ENCODE measurements at places on chromosomes 12 and 14. TPM values are rescaled to one million over a fixed set of nuclear protein-coding genes. Genes with fewer than 3 reads are reported as not detected.

Gene ADAMTS20
- not detected for total RNA-seq

Gene SEL1L
- 61.1 TPM for total RNA-seq

Gene FOXG1
- total RNA-seq = not detected

Gene RIPK3
- 22.7 TPM for total RNA-seq

DNA sequence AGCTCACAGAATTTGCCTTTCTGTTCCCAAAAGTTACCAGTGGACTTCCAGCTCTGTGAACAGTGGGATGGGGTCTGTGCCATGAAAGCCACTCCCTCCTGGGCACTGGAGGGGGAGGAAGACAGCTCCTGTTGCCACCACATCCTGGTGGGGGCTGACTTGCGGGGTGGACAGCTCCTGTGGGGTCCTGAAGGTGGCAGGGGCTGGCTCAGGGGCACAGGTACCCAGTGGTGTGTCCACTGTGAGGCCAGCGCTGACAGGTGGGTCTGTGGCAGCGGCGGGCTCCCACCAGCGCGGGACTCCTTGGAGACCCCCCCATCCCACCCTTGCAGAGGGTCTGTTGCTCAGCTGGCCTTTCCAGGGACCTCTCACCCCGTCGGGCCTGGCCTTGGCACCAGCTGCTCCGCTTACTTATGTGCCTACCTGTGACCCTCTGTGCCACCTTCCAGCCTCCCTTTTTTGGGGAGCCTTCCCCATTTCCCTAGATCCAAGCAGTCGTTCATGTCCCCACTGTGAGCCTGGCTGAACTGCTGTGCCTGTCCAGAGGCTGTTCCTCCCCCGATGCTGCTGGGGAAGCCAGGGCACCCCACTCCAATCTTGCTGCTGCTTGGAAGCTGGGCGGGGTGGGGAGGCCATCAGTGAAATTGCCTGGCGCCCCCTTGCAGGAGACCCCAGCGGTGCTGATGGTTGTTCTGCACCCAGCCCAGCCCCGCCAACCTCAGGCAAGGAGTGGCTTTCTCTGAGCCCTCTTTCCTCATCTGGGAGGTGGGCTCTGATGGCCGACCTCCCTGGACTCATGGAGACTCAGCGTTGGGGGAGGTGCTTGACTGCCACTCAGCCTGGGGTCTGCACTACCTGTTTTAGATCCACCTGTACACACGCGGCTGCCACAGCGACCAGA lies 2.2 kb downstream of the TEDC1 start:
- H3K36me3 ChIP-seq = peaks cover 2% of the 10 kb centered on the region
- H3K4me3 ChIP-seq = peak overlapping the region; percentile 68
- no peak for DNase-seq
- peak overlapping the region; percentile 39 for H3K27ac ChIP-seq
- H3K4me1 ChIP-seq = peaks cover 21% of the 10 kb centered on the region

DNA sequence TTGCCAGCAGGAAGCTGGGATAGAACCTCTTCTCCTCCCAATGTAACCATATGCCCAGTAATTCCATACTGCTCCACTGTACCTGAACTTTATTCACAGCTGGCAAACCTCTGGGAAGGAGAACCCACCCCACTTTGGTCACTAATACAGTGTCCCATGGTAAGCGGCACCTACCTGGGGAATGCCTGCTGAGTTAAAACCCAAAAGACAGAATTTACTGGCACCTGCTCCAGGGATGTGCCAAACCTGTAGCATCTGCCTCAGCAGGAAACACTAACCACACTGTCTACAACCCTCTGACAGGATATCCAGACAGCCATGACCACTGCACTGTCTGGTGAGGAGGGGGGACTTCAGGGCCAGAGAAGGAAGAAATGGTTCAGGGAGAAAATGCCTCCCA lies 26.6 kb downstream of the DDX24 start:
- H3K27me3 ChIP-seq = no peaks in the 10 kb centered on the region
- H3K36me3 ChIP-seq = peaks cover 16% of the 10 kb centered on the region
- H3K4me3 ChIP-seq = peak overlapping the region; percentile 78
- no peak for DNase-seq
- H3K27ac ChIP-seq = peak overlapping the region; percentile 67
- H3K4me1 ChIP-seq = peaks cover 37% of the 10 kb centered on the region

DNA sequence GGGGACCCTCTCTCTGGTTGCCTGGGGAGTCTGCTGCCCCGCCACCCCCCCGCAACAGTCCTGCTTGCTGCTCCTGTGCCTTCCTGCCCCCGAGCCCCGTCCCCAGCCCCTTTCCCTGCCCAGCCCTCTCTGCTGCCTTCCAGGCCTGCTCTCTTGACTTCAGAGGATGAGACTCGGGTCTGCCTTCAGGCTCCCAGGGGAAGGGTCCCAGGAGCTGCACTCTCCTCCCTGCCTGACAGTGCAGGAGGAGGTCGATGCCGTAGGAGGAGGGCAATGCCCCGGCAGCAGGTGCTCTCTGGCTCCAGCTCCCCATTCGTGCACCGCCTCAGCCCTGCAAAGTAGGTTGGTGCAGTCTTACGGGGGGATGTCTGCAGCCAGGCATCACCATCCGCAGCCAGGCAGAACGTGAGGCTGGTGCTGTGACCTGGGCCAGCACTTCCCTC lies 185.1 kb upstream of the C14orf180 start:
- H3K36me3 ChIP-seq = peaks cover 2% of the 10 kb centered on the region
- no peaks in the 10 kb centered on the region for H3K27me3 ChIP-seq
- no peak for DNase-seq
- H3K4me1 ChIP-seq = peaks cover 44% of the 10 kb centered on the region

DNA sequence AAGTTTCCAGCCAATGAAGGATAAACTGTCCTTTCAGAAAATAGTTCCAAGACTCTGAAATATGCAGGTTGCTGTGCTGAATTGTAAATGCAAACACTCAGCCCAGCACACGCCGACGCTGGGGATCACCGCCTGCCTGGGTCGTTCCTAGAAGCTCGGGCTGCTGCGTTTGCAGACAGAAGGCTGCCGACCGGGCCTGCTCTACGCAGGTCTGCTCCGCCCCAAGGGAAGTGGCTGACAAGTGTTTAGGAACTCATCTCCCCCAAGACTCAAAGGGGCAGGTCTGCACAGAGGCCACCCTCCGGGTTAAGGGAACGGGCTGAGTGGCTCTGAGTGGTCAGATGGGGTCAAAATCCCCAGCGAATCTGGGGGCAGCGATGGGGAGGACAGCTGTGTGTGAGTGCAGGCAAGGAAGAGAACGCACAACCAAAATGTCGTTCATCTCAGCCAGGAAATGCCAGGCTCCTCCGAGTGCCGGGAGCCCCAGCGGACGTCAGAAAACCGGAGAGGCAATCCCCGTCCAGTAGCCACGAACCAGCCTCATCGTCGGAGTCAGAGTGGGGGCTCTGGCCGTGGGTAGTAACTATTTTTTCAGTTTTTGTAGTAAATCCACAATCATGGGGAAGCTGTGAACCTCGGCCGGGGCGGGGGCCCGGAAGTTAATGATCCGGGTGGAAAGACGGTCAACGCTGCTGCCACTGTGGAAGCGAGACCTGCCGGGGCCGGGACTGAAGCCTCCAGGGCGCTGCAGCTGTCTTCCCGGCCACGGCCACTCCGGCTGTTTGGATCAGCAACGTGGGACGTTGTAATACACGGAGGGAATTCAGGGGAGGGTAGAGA lies 6.0 kb downstream of the GALNT9 start:
- H3K36me3 ChIP-seq = peaks cover 2% of the 10 kb centered on the region
- peak overlapping the region; percentile 21 for H3K4me3 ChIP-seq

GRCh38 chr12:31605531-31605930 lies 14.6 kb upstream of the DENND5B start:
- no peaks in the 10 kb centered on the region for H3K36me3 ChIP-seq

- no peak for DNase-seq
- peaks cover 2% of the 10 kb centered on the region for H3K36me3 ChIP-seq
- peaks cover 60% of the 10 kb centered on the region for H3K27me3 ChIP-seq
- no peak overlapping the region for H3K27ac ChIP-seq
Measured at GRCh38 chr14:54168489-54168888, 211.9 kb upstream of the BMP4 start.

- no peak overlapping the region for H3K4me3 ChIP-seq
- H3K36me3 ChIP-seq = no peaks in the 10 kb centered on the region
- peak overlapping the region; percentile 57 for H3K27ac ChIP-seq
- H3K4me1 ChIP-seq = peaks cover 11% of the 10 kb centered on the region
- DNase-seq = no peak
- no peaks in the 10 kb centered on the region for H3K27me3 ChIP-seq
Measured at GRCh38 chr12:94145191-94145983, 3.0 kb upstream of the PLXNC1 start.

DNA sequence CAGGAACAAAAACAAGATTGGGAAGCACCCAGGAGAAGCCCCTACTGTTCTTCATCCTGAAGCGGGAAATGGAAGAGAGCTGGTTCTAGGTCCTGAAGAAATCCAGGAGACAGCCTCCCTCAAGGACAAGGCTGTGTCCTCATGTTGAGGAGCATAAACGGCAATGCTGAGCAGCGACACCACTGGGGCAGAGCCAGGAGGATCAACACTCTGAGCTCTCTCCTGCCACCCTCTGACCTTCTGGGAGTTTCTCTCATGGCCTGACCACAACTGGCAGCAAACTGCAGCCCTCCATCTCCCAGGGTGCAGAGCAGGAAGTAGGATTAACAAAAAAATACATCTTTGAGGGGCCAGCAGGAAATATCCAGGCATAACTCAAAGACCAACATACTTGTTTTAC lies 1292.2 kb upstream of the TMEM132C start:
- no peaks in the 10 kb centered on the region for H3K36me3 ChIP-seq
- peaks cover 10% of the 10 kb centered on the region for H3K27me3 ChIP-seq
- no peak overlapping the region for H3K4me3 ChIP-seq
- no peak for DNase-seq

GRCh38 chr14:74457565-74457895 lies 31.5 kb upstream of the SYNDIG1L start:
- peaks cover 45% of the 10 kb centered on the region for H3K27me3 ChIP-seq
- H3K27ac ChIP-seq = no peak overlapping the region
- DNase-seq = no peak
- peaks cover 4% of the 10 kb centered on the region for H3K36me3 ChIP-seq

GRCh38 chr12:131830335-131830913 lies 2.2 kb downstream of the MMP17 start:
- H3K27ac ChIP-seq = no peak overlapping the region
- H3K4me3 ChIP-seq = peak overlapping the region; percentile 81
- no peak for DNase-seq
- H3K27me3 ChIP-seq = peaks cover 35% of the 10 kb centered on the region
- H3K36me3 ChIP-seq = no peaks in the 10 kb centered on the region

- H3K4me1 ChIP-seq = no peaks in the 10 kb centered on the region
- no peak overlapping the region for H3K27ac ChIP-seq
- H3K36me3 ChIP-seq = peaks cover 3% of the 10 kb centered on the region
Measured at GRCh38 chr12:111733340-111733915, 33.3 kb upstream of the ALDH2 start.

- H3K27me3 ChIP-seq = peaks cover 26% of the 10 kb centered on the region
- no peak overlapping the region for H3K27ac ChIP-seq
- H3K4me3 ChIP-seq = no peak overlapping the region
- no peaks in the 10 kb centered on the region for H3K4me1 ChIP-seq
- DNase-seq = no peak
Measured at GRCh38 chr14:51353901-51354300, 113.9 kb downstream of the TMX1 start.

DNA sequence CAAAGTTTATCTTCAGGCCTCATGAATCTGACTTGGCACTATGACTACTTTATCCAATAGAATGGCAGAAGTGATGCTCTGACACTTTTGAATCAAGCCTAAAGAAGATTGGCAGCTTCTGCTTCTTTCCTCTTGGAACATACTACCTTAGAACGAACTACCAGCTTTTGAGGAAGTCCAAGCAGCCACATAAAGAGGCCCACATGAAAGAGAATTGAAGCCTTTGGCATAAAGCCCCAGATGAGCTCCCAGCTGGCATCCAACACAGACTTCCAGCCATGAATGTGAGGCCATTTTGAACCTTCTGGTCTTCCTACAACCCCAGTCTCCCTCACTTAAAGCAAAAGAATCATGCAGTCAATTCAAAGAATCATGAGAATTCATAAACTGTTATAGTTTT lies 65.8 kb downstream of the EEA1 start:
- peaks cover 5% of the 10 kb centered on the region for H3K36me3 ChIP-seq
- no peaks in the 10 kb centered on the region for H3K27me3 ChIP-seq
- H3K4me3 ChIP-seq = no peak overlapping the region
- DNase-seq = no peak
- no peak overlapping the region for H3K27ac ChIP-seq
- H3K4me1 ChIP-seq = peaks cover 8% of the 10 kb centered on the region

DNA sequence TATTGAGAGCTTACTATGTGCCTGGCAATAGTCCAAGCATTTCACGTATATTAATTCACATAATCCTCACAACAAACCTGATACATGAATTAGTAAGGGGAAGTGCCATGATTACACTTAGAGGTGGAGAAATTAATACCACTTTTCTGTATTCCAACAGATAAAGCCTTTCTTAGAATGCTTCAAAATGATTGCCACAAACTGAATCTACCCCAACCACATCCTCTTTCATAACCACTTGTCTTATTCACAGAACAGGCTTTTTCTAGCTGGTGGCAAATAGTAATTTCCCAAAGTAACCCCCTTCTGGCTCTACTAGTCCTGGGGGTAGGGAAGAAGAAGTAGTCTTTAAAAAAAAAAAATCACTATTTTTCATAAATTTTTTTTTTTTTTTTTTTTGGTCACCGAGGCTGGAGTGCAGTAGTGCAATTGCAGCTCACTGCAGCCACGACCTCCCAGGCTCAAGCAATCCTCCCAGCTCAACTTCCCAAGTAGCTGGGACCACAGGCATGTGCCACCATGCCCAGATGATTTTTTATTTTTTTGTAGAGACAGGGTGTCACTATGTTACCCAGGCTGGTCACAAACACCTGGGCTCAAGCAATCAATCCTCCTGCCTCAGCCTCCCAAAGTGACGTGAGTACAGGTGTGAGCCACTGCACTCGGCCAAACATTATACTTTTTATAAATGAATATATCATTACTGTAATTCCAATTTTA lies 59.0 kb upstream of the ARID2 start:
- no peak overlapping the region for H3K27ac ChIP-seq
- no peaks in the 10 kb centered on the region for H3K27me3 ChIP-seq
- H3K4me3 ChIP-seq = peak overlapping the region; percentile 47
- DNase-seq = no peak

- H3K4me1 ChIP-seq = no peaks in the 10 kb centered on the region
- no peak for DNase-seq
- no peak overlapping the region for H3K4me3 ChIP-seq
Measured at GRCh38 chr14:95068521-95068920, 88.8 kb downstream of the DICER1 start.

DNA sequence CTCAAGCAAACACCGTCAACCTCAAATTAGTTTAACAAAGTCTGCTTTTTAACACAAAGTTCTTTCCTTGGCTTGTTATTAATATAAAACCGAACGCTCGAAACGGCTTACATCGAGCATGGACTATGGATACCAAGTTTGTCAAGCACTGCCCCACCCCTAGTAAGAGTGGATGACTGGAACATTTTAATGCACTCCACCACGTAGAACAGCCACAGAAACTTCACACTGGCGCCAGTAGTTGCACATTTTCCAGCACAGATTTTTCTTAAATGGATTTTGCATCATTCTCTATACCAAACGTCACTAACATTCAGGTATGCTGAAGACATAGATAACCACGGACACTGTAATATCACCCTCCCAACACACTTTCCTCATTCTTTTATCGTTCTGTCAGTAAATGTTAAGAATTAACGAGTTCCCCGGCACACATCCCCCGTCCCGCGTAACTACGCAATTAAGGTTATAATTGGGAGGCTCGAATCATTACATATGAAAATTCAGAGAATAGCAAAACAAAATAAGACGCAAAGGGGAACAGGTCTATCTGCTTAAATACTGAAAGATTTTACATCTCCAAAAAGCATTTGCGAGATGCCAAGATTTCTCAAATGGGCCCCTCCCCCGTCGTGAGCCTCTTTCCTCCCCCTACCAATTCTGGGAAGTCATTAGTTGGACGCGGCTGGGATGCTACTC lies 990 bp downstream of the FERMT2 start:
- H3K4me1 ChIP-seq = peaks cover 21% of the 10 kb centered on the region
- peak overlapping the region; percentile 91 for H3K4me3 ChIP-seq
- H3K36me3 ChIP-seq = no peaks in the 10 kb centered on the region
- no peak for DNase-seq

Measured in T-helper 17 cell (primary cell).